T-cell (primary cell): ENCODE measurements at places on chromosomes 7 and 10.

DNA sequence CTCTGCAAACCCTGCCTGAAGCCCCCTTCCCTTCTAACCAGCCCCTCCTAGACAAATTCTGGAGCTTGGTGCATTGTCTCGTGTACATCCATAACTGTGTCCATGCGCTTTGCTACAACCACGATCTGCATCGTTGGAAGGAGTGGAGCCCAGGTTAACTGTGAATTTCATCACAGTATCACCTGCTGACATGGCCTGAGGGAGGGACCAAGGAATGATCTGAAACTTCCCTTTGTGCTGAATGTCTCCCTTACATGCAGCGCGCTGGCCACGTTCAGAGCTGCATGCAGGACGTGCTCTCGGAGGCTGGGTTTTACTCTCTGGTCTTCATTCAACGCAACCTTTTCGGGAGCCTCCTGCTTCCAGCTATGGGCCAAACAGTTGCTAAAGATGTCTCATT lies 222.3 kb downstream of the CUX1 start:
- no peak for DNase-seq

- peak; percentile 50 for DNase-seq
Observed at GRCh38 chr10:9010093-9010492, 955.6 kb downstream of the GATA3 start.

DNA sequence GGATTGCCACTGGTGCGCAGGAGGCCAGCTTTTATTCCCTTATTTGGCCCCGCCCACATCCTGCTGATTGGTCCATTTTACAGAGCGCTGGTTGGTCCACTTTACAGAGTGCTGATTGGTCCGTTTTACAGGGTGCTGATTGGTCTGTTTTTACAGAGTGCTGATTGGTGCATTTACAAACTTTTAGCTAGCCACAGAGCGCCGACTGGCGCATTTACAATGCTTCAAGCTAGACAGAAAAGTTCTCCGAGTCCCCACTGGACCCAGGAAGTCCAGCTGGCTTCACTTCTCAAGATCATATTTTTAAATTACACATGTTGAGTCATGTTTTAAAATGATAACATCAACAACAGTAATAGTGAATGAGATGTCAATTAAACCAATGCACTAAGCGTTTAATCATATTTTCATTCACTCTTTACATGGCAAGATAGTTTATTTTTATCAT lies 128.3 kb downstream of the CUBN start:
- DNase-seq = no peak

GRCh38 chr10:6114805-6115341 lies 26.0 kb downstream of the RBM17 start:
- no peak for DNase-seq

- DNase-seq = no peak
Observed at GRCh38 chr10:21336476-21337170, 188.9 kb downstream of the SKIDA1 start.

DNA sequence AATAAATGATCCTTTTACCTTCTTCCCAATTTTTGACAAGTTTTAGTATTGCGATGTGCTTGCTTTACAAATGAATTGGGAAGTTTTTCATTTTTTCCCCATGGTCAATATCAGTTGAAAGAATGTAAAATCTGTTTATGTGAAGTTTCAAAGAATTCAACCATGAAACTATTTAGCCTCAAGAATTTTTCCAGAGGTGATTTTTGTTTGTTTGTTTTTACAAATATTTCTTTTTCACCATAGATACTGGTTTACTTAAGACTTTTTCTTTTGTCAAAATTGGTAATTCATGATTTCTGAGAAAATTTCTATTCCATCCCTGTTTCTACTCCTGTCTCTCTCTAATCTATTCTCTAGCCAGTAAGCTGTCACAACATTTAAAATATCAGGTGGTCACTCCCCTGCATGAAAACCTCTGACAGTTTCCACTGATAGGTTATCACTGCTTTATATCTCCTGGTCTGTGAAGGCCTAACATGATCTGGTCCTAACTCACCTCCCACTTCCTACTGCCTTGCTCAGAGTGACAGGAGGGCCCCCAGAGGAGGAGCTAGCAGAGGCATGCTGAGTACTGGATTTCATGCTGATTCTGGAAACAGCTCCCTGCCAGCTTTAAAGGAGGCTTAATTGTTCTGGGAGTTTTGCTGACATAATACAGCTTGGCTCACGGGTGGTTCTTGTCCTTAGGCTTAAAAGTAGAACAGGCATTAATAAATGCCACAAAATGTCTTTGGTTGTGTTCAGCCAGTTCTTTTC lies 7.6 kb upstream of the ARMS2 start:
- no peak for DNase-seq

GRCh38 chr7:37535841-37536240 lies 87.2 kb upstream of the ELMO1 start:
- DNase-seq = no peak

- DNase-seq = no peak
Observed at GRCh38 chr7:99120916-99121315, 23.0 kb downstream of the SMURF1 start.

DNA sequence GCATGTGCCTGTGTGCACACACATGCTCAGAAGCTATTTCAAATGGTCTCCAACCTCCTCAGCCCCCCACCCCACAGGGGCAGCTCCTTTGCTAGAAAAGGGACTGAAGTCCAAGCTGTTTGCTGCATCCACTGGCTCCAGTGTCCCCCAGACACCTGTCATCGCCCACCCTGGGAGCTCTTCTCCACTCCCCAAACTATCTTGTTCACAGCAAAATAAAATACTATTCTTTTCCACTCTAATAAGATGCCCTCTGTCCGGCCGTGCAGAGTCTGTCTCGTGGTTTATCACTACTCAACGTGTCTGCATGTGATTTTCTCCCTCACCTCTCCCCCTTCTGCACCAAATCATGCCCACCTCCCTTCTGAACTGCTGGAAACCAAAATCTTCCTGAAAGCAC lies 25.6 kb downstream of the HIPK2 start:
- no peak for DNase-seq

- DNase-seq = no peak
Observed at GRCh38 chr7:31114593-31115343, 62.7 kb downstream of the ADCYAP1R1 start.

DNA sequence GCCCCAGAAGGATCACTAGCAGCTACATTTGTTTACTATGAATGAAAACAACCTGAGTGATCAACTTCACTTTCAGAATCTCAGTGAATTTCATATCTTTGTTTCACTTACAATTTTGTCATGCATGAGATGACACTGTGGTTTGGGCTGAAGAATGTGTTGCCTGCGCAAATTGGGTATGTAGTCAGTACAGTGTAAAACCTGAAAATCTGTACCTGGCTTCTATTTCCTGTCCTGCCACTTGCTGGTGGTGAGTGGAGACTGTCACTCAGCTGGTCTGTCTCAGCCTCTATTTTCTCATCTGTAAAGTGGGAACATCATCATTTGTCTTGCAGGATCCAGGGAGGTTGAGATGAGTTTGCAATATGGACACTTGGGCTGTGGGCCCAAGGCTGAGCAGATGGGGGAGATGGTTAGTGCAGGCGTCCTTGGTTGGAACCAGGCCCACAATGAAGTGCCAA lies 118.0 kb downstream of the WDFY4 start:
- no peak for DNase-seq

GRCh38 chr10:69682955-69683474 lies 53.0 kb downstream of the FAM241B start:
- no peak for DNase-seq

- DNase-seq = no peak
Observed at GRCh38 chr7:115122388-115122787, 200.5 kb downstream of the MDFIC start.

DNA sequence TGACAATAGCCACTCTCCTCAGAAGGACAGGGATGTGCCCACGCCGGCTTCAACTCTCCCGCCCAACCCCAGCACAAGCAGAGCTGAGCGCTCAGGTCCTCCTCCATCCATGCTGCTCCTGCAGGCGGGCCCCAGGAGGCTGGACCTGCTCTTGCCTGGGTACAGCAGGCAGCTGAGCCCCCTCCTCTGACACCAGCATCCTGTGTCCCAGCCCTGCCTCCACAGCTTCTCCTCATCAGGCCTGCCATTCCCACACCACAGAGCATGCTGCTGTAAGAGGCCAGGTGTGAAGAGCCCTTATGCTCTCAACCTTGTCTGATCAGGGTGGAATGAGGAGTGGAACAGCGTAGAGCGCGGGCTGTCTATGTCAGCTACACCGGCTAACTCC lies 302.2 kb downstream of the PTPRN2 start:
- DNase-seq = no peak
